ENCODE measurements at places on chromosomes 2 and 18.

DNA sequence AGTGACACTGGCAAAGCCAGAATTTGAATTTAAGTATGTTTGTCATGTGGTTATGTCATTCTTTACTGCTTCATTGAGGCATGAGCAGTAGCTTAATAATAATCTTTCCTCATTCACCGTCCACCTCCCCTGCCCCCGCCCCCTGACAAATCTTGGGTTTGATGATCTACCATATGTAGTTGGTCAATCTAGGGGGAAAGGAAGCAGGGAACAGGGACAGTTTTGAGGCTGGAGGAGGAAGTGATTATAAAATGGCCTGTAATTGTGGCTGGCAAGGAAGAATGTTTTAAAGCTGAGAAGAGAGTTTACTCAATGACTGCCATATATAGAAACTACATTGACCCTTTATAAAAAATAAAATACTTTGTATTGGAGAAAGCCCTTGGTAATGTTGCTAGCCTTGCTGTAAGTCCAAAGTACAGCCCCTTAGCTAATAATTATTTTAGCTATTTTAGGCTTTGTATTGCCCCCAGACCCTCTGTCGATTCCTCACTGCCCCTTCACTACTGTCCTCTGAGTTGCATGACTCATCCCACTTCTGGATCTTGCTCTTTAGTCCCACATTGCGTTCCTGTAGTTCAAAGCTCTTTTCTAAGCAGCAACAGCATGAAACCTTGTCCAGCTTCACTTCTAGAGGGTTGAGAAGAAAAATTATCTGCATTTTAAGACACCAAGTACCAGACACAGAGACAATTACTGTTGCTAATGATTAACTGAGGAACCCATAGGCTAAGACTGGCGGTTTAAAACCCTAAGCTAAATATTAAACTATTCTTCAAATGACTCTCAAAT is 38.4 kb downstream of the PELI1 start:
- DNase-seq: no peak

- DNase-seq: no peak
Observed at GRCh38 chr2:31937741-31938140, 73.1 kb downstream of the MEMO1 start.

DNA sequence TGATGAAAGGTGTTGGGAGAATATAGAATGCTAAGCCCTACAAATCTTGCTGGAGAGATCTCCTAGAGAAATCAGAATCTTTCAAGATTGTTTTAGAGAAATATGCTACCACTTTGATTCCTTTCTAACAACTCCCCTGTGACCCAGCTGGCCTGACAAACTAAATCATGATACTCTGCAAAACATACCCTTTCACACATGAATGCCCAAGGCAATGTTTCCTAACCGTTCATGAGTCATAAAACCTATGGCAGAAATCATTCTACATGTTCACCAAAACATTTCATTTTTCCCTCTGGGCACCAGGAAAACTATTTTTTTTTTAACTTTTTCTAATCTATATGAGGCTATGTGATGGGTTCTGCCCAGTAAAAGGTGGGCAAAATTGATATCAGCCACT is 77.8 kb upstream of the SETBP1 start:
- DNase-seq: no peak

GRCh38 chr18:73549236-73549635 is 598.4 kb downstream of the FBXO15 start:
- DNase-seq: no peak

GRCh38 chr18:51273437-51273836 is 76.0 kb upstream of the MEX3C start:
- DNase-seq: no peak

DNA sequence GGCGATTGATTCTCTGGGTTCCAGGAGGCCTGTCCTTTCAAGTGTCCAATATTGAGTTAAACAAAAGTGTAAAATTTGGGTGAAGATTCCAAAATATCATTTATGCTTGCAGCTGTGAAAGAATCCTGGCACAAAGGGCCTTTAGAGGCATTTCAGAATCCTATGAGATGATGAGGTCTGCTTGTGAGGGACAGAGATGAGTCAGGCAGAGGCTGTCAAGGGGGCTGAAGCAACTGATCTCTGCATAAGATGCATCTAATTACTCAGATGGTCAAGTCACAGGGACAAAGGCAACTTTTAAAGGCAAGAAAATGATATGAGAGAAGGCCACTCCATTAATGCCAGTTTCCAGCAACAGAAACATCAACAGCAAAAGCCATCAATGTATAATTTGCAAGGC is 78.8 kb downstream of the FHOD3 start:
- DNase-seq: no peak

DNA sequence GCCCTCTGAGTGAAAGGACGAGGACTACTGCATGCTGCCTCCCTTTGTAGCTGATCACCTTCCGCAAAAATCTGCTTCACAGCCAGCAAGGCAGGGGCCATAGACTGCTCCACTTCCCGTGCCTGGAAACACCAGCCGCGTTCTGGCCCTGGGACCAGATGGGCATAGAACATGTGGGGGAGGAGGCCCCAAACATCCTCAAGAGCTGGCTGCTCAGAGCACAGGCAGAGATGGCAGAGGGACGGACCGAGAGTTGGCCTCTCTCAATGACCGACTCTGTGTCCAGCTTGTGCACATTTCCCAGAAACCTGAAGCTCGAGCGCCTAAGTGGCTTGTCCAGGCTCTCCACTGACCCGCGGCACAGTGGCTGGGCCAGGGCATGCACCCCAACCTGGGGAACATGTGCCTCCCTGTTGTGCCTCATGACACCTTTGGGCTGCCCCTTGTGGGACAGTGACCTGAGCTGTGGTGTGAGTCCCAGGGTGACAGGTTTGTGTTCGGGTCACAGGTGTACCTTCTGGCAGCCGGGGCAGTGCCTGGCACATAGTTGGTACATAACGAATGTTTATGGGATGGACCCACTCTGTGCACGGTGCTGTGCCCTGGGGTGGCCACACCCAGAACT is 9.1 kb downstream of the KCNF1 start:
- DNase-seq: no peak

DNA sequence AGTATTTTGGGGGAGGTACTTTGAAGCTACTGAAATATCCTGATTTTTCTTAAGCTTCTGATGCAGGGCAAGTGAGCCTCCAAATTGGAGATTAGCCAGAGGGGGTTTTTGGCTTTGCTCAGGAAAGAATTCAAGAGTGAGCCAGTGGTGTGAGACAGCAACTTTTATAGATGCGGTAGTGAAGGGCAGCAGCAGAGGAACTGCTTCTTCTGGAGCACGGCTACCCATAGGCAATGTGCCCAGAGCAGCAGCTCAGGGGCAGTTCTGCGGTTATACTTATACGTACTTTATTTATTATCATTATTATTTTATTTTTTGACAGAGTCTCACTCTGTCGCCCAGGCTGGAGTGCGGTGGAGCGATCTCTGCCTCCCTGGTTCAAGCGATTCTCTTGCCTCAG is 19.8 kb upstream of the NT5DC4 start:
- peak; percentile 50 for DNase-seq

GRCh38 chr2:26561376-26561775 is 79.8 kb downstream of the CIB4 start:
- DNase-seq: no peak

DNA sequence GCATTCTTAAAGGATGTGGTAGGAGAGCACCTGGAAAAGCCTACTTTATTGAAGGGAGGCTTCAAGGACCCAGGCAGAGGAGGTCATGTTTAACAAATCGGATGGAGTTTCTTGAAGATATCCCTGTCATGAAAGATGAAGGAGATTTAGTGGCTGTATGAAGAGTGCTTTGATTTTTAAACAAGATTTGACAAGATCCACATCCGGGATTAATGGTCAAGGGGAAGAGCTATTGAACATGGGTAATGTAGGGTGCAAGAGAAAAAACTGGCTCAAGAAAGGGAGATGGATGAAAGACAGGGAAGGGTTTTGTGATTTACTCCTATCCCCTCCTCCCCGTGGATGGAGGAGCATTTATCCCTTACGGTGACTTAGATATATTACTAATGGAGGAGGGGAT is 113.1 kb upstream of the OSR1 start:
- DNase-seq: no peak

GRCh38 chr18:6058941-6059340 is 163.6 kb upstream of the TMEM200C start:
- DNase-seq: no peak

GRCh38 chr18:35413163-35413511 is 36.0 kb upstream of the ZNF396 start:
- DNase-seq: no peak

GRCh38 chr2:126886211-126886915 is 12.3 kb upstream of the TEX51 start:
- DNase-seq: no peak

- DNase-seq: no peak
Observed at GRCh38 chr2:196952936-196953335, 26.4 kb upstream of the PGAP1 start.

- no peak for DNase-seq
Observed at GRCh38 chr2:205696331-205696926, 14.1 kb downstream of the NRP2 start.

GRCh38 chr2:43937269-43937820 is 58.4 kb downstream of the LRPPRC start:
- no peak for DNase-seq

DNA sequence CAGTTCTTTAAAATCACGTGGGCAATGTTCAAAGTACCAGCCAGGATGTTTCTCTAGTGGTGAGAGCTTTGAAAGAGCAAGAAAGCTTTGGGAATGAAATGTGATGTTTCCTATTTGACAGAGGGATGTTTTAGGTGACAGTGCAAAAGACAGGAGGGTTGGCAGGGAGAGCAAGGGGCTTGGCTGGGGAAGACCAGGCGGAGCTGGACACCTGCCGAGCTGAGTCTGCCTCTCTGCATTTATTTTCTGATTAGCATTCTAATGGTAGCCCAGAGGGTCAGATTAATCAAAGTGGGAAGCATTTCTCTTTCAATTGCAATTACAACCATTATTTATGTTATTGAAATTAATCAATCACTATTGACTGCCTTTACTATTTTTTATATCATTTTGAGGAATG is 145.4 kb upstream of the RAB12 start:
- DNase-seq: no peak

- no peak for DNase-seq
Observed at GRCh38 chr18:8854962-8855361, 149.6 kb downstream of the MTCL1 start.

GRCh38 chr18:38933910-38934510 is 1368.4 kb upstream of the CELF4 start:
- DNase-seq: no peak

- DNase-seq: no peak
Observed at GRCh38 chr2:30584116-30584515, 137.1 kb downstream of the LCLAT1 start.

DNA sequence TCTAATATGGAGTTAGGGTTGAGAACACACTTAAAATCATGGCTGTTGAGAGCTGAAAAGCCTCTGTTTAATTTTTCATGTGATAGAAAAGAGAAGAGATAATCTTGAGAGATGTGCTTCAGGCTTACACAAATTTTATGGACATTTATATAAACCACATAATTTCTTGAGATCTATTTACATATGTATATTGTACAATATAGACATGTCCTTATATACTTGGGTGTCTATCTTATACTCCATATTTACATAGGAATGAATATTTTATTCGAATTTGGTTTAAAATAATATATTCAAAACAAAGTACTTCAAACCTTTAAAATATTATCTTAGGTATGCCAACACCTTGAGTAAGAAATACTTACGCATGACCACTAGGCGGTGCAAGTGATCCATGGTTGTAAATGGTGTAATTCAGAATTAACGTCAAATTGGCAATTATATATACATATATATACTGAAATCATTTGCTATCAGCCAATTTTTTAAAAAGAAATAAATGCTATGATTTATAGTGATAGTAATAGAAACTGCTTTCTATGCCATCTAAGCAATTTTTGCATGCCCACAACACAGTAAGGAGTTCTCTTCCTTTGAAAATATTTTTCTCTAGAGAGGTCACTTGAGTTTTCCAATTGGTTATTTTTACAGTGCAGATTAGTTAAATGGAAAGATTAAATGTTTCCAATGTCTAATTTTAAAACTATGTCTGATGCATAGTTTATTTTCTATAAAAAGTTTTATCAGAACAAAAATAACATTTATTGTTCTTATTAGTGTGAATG is 37.6 kb upstream of the SPAG16 start:
- peak; percentile 37 for DNase-seq

GRCh38 chr2:231821908-231822307 is 35.7 kb downstream of the COPS7B start:
- no peak for DNase-seq

DNA sequence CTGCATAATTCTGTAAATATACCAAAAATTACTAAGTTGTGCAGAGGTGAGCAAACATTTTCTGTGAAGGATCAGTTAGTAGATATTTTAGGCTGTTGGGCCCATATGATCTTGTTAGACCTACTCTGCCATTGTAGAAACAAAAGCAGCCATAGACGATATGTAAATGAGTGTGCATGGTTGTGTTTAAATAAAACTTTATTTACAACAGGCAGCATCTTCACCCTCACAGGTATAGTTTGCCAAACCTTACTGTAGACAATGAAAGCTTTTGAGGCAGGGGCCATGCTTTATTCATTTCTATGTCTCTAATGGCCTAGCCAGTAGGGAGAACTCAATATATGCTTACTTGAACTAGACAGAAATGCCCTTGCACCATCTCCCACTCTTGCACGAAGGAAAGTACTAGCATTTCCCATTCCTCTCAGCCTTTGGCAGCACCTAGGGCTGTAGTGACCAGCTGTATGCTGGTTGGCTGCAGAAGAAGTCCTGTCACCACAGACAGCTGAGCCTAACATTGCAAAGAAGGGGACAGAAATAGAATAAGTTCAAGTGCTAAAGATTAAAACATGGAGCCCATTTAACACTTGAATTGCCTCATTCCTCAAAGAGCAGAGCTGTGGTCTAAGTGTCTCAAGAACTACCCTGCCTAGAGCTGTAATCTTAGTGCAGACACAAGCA is 305.1 kb upstream of the MGAT5 start:
- DNase-seq: no peak

DNA sequence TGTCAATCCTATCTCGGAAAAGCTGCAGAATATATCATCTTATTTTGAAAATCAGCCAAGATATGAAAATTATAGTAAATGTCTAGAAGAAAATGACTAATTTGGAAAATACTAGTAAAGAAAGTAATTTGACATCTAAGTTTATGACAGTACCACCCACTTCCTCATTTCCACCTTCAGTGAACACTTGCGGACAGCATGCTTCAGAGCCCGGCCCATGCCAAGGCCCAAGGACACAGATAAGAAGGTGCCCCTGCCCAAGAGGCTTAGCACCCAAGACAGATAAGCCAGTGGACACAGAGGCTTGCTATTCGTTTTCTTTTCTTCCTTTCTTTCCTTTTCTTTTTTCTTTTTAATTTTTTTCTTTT is 4.8 kb upstream of the KCNG2 start:
- DNase-seq: peak; percentile 65

DNA sequence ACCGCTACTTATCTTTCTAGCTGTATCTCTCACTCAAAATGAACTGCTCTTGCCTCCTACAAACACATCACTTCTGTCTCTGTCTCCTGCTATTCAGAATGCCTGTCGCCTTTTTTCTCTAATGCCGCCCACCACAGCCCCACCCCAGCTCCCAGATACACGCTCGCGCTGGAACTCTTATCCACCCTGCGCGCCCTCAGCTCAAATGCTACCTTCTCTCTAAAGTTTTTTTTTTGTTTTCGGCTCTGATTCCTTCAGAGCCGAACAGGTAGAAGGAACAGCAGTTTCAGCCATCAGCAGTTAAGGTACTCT is 3.9 kb upstream of the SOS1 start:
- peak; percentile 47 for DNase-seq

Data from AML-193 (cell line).